ENCODE measurements at places on chromosomes 5 and 9.

- peak; percentile 76 for DNase-seq
Observed at GRCh38 chr5:170338933-170339779, 41.6 kb upstream of the LCP2 start.

DNA sequence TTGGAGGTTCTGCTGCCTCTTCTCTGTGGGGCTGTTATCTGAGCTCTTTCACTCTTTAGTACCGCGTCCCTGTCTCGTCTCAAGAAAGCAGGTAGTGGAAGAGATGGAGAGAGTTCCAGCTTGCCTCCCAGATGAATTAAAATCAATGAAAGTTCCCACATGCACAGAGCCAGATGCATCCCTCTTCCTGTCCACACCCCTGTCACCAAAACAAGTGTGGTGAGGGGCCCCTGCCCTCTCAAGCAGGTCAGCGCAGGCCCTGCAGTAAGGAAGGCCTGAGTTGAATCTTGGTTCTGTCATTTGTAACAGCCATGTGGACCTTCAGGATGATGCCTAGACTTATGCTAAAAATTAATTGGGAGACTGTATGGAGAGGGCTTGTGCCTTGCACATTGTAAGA, 26.9 kb downstream of the GALNT10 start:
- DNase-seq: no peak

GRCh38 chr9:122251351-122251750, 13.3 kb downstream of the RBM18 start:
- DNase-seq: no peak

- no peak for DNase-seq
Observed at GRCh38 chr9:121509180-121509579, 9.5 kb upstream of the GGTA1 start.

GRCh38 chr9:112570671-112571167, 84.1 kb downstream of the KIAA1958 start:
- no peak for DNase-seq

DNA sequence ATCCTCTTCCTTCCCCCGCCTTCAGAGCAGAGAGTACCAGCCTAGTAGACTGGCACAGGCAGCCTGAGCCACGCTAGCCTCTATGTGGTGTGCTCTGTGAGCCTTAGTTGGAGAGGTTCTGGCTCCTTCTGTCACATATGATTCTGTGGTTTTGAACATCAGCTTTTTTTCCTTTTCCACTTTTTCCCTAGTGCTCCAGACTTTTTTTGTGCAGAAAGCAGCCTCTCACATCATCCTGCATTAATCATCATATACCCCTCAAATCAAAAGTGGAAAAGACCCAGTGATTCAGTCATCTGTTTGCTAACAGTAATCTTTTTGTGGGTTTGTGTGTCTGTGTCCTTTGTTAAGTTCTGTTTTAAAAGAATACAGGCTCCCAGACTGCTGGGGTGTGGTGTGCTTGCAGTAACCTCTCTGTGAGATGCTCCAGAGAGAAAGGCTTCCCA, 663.9 kb upstream of the RGMB start:
- DNase-seq: no peak

DNA sequence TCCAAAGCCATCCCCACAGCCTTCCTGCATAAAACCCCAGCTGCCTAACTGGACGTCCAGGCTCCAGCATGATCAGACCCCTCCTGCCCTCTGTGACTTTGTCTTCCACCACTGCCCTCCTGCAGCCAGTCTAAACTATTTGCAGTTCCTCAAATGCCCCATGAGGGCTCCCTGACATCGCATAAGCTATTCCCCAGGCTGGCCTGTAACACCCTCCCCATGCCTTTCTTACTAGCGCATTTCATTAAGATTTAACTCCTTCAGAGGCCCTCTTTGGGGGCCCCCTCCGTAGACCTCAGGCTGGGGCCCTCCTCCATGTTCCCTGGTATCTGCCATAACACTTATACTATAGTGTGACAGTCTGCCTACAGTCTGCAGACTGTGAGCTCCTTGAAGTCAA, 15.5 kb upstream of the SMIM23 start:
- no peak for DNase-seq

DNA sequence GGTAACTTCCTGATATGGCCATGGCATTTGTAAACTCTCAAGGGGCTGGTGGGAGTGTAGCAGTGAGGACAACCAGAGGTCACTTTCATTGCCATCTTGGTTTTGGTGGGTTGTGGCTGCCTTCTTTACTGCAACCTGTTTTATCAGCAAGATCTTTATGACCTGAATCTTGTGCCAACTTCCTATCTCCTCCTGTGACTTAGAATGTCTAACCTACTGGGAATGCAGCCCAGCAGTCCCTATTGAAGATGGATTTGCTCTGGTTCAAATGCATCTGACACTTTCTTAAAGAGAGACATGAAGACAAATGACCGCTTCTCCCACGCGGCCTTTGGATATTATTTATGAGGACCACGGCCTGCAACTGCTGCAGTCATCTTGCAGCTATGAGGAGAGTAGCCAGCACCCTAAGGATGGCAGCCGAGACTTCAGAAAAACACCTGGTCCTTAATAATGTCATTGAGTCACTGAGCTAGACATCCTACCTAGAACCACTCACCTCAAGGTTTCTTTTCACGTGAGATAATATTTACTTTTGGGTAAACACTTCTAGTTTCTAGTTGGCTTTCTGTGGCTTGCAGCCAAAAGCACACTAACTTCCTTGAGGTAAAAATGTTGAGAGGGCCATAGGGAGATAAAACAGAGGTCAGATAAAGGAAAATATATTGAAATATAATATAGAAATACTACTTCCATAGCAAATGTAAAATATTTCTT, 28.2 kb downstream of the CETN3 start:
- no peak for DNase-seq

DNA sequence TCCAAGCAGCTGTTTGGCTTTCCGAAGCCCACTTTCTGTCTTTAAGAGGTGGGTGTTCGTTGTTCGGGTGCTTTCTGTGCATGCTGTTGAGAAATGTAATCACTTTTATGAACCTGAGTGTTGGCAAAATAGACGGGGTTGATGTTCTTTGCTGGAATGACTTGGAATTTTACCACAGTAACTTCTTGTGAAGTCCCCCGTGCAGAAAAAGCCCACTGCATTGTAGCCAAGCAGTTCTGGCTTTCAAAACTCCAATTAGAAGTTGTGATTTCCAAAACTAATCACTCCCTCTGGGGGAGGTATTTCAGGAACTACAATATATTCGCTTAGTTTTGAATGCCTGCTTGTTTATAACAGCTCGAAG, 111.1 kb downstream of the PAM start:
- no peak for DNase-seq

DNA sequence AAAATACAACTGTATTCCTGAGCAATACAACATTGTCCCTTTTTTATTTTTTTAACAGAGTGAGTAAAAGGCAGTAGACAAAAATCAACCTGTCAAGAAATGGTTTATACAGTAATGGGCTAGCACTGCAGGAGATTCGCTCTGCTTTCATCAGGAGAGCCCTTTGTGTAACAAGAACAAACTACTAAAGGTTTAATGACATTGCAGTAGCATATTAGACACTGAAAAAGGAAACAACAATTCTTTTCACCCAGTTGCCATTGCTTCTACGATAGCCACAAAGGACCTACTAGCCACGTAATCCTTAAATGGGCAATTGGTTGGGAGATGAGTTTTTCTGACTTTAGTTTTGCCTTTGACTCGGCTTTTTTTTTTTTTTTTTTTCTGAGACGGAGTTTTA, 319.8 kb upstream of the TRPM3 start:
- no peak for DNase-seq

DNA sequence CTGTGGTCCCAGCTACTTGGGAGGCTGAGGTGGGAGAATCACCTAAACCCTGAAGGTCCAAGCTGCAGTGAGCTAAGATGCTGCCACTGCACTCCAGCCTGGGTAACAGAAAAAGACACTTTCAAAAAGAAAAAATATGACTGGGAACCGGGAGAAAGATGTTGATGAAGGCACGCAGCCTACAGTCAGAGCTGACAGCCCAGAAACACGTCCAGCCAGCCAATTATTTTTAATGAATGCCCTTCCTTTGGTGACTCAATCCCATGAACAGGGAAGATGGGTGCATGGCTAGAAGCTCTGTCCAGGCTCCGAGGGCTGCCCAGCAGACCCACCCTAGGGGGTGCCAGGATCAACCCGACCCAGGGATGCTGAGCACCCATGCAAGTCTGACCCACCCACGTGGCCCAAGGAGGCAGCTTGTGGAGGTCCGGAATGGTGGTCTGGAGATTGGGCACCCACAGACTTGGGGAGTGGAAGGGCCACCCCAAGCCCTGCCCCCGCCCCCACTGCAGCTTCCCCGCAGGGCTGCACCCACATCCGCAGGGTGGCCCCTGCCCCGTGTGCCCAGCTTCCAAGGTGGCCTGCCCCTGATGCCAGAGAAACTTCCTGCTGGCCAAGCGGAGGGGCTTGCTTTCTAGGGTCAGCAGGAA, 51.0 kb downstream of the ADAMTS2 start:
- no peak for DNase-seq

DNA sequence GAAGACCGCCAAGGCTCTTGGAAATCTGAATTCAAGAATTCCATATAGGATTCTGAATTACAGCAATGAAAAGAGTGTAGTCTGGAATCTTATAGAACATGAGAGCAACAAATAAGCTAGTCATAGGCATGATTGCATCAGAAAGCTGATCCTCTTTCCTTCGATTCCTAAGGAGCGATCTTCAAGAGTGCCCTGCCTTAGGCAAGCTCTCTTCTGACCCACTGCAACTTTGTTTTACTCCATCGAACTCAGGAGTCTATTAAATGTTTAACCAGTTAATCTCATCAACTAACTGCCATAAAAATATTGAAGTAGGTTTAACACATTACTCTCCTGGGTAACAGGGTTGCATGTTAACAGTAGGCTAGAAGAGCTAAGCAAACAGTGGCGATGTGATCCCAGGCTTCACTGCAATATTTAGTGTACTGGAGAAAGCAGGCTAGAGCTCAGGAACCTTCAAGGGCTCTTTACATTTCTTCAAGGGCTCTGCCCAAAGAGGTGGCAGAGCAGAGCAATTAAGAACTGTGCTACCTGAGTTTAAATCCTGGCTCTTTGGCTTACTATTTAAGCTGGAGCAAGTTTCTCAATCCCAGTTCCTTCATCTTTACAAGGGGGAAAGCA, 146.3 kb downstream of the RORB start:
- no peak for DNase-seq

DNA sequence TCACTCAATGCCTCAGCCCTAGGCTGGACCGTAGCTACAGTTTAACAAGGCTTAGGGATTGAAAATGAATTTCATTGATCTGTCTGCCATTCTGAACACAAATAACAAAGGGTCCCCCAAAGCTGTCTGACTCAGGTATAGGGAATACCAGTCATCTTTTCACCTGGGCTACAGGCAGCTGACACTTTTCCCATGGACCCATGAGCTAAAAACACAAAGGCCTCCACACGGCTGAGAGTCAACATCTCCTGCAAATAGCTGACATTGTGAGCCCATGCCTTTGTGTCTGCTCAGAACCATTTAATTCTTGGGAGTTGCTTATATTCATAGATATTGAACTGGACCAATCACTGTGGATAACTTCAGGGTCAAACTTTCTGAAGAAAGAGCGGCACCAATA, 121.1 kb upstream of the SLIT3 start:
- DNase-seq: no peak

GRCh38 chr5:149757956-149758355, 27.8 kb downstream of the PPARGC1B start:
- DNase-seq: no peak

GRCh38 chr5:125829349-125829748, 593.9 kb upstream of the GRAMD2B start:
- no peak for DNase-seq

DNA sequence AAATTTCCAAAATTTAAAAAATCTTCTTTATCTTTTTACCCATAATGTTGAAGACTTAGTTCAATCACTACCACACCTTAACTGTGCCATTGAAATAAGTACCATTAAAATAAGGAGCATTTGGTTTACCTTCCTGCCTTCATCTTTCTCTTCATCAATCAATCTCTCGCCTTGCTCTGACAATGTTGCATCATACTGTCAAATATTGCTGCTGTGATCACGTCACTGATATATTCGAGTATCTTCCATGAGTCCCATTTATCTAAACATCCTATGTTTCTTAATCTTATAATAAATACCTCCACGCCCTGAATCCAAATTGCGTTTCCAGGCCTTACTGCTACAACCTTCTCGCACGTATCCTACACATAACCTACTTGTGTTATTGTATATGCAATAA, 155.2 kb upstream of the ACOT12 start:
- DNase-seq: no peak

DNA sequence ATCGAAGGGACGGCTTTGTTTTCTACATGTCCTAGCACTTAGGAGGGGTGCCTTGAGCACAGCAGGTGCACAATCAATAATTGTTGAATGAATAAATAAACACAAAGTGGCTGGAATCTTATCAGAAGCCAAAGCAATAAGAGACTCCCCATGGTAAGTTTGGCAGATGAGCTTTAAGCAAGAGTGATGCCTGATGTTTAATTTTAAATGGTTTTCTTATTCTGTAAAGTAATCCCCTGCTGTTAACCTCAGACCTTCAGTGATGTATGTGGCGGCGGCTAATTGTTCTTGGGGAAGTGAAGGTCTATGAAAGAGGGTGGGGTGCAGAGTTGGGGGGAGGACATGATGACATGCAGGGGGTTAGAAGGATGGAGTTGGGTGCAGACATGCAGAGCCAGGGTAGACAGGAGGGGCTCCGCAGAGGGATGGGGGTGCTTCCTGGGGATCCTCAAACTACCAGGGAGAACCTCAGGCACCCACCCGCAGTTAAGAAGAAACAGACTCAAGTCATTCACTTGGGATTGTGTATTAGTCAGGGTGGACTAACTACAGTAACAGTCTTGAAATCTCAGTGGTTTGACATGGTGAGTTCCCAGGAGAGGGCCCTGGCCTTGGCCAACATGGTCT, 65.7 kb upstream of the SHB start:
- no peak for DNase-seq

- no peak for DNase-seq
Observed at GRCh38 chr9:27150746-27151406, 41.9 kb downstream of the TEK start.

- DNase-seq: no peak
Observed at GRCh38 chr9:95649801-95650213, 133.0 kb upstream of the PTCH1 start.

DNA sequence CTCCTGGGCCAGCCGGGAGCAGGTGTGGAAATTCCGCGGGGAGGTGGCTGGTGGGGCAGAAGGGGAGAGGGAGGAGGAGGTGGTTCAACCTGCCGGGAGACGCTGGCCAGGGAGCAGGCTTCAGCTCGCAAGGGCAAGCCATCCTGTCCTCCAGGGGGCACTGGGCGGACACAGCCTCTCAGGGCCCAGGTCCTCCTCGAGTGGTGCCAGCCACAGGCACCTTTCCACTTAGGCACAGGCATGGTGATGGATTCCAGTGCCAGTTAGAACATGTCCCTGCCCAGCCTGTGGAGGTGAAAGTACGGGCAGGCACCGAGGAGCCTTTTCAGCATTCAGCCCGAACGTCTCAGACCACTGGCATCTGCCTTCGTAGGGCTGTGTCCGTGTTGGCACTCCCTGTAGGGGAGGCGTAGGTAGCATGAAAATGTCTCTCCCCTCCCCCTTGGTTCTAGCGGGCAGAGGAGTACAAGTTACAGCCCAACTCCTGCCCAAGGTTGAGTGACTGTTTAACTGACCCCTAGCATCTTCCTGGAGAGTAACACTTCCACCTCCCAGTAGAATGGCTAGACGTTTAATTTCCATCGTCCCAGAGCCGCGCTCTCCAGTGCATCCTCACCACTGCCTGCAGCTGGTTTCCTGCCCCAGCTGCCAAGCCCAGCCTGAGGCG, 48.9 kb downstream of the DAB2IP start:
- DNase-seq: no peak

GRCh38 chr9:137148242-137148641, 9.3 kb downstream of the GRIN1 start:
- no peak for DNase-seq

GRCh38 chr5:43068037-43068436, 27.9 kb upstream of the ANXA2R start:
- DNase-seq: no peak

All from activated CD4-positive, alpha-beta T cell treated with anti-CD3 and anti-CD28 coated beads, Interleukin-2, Interleukin-6, amounts not matched to agents 100 ng/mL and 50 ng/mL, durations not matched to agents 16 hours and 8 hours (primary cell).